ENCODE measurements at places on chromosomes 2 and 18. TPM values are rescaled to one million over a fixed set of nuclear protein-coding genes. Genes with fewer than 3 reads are reported as not detected.

NR4A2 gene
- total RNA-seq = 2.0 TPM

DNAH6 gene
- total RNA-seq = 0.05 TPM

ZNF892 gene
- 0.43 TPM for total RNA-seq

IL1RN gene
- total RNA-seq = 0.38 TPM

LRRC30 gene
- total RNA-seq = not detected

SULT1C4 gene
- not detected for total RNA-seq

ITGA4 gene
- total RNA-seq = 1.6 TPM

Data from A549 treated with GW870086 at 1 μM for 4 hours (cell line).